ENCODE measurements at places on chromosomes 1 and 21.

- no peak overlapping the region for H3K27ac ChIP-seq
- no peaks in the 10 kb centered on the region for H3K27me3 ChIP-seq
- DNase-seq = no peak
- peaks cover 15% of the 10 kb centered on the region for H3K4me1 ChIP-seq
- H3K36me3 ChIP-seq = peaks cover 8% of the 10 kb centered on the region
- H3K4me3 ChIP-seq = no peak overlapping the region
Measured at GRCh38 chr1:236844499-236845271, 49.6 kb downstream of the MTR start.

GRCh38 chr1:110519125-110519810, at the start of gene KCNA10:
Gene KCNA10, minus strand, starts transcription at chr1:110519175. Its CDS starts 388 bp downstream, at chr1:110518787.
- no peak within 1 kb of the TSS for H3K27ac ChIP-seq
- H3K4me3 ChIP-seq = no peak within 1 kb of the TSS
- no peak for DNase-seq
- H3K27me3 ChIP-seq = peaks cover 13% of the 10 kb centered on the region

DNA sequence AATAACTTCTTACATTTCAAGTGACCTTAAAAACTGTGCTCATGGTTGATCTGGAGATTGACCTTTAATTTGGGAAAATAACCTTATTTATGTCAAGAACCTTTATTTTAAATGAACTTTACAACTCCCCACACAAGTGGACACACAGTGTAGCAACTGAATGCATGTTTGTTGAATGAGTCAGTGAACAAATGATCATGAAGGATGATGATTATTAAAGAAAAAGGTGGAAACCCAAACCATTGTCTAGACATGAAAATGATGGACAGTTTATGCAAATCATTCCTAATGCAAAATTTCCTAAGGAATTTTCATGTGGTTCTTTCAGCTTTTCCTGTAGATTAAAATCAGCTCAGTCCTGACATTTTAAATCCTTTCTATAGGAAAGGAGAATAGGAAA, 439.8 kb upstream of the RUNX1 start:
- no peak for DNase-seq
- H3K4me1 ChIP-seq = no peaks in the 10 kb centered on the region
- H3K4me3 ChIP-seq = no peak overlapping the region
- H3K36me3 ChIP-seq = no peaks in the 10 kb centered on the region

GRCh38 chr1:102191723-102192122, 195.0 kb upstream of the OLFM3 start:
- DNase-seq = peak; percentile 21
- H3K36me3 ChIP-seq = no peaks in the 10 kb centered on the region
- H3K4me3 ChIP-seq = no peak overlapping the region
- H3K27ac ChIP-seq = no peak overlapping the region
- H3K4me1 ChIP-seq = no peaks in the 10 kb centered on the region
- H3K27me3 ChIP-seq = no peaks in the 10 kb centered on the region

- H3K27ac ChIP-seq = no peak overlapping the region
- H3K4me3 ChIP-seq = no peak overlapping the region
- H3K27me3 ChIP-seq = peaks cover 94% of the 10 kb centered on the region
- peaks cover 29% of the 10 kb centered on the region for H3K4me1 ChIP-seq
- peak; percentile 6 for DNase-seq
Measured at GRCh38 chr1:3066250-3066711, 2.7 kb upstream of the PRDM16 start.

- H3K27me3 ChIP-seq = peaks cover 48% of the 10 kb centered on the region
- DNase-seq = peak; percentile 66
- peaks cover 35% of the 10 kb centered on the region for H3K4me1 ChIP-seq
- H3K27ac ChIP-seq = peak overlapping the region; percentile 38
- H3K4me3 ChIP-seq = peak overlapping the region; percentile 42
- no peaks in the 10 kb centered on the region for H3K36me3 ChIP-seq
Measured at GRCh38 chr1:9687120-9687873, 35.8 kb downstream of the PIK3CD start.

DNA sequence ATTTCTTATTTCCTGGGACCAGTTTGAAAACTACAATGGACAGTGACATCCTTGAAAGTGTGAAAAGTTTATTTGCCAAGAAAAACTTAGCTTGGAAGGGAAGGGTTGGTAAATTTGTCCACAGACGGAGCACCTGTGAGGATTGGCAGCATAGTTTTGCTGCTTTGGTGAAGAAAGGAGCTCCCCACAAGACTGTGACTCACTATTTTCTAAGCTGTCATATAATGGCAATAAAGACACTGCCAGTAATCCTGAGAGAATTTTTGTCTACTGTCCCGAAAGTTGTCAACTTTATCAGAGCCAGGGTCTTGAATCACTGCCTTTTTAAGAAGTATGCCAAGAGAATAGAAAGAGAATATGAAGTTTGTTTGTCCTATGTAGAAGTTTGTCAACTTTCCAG, 230.8 kb downstream of the NEGR1 start:
- H3K36me3 ChIP-seq = no peaks in the 10 kb centered on the region
- H3K4me1 ChIP-seq = peaks cover 4% of the 10 kb centered on the region
- H3K27me3 ChIP-seq = no peaks in the 10 kb centered on the region
- DNase-seq = no peak
- H3K4me3 ChIP-seq = no peak overlapping the region

DNA sequence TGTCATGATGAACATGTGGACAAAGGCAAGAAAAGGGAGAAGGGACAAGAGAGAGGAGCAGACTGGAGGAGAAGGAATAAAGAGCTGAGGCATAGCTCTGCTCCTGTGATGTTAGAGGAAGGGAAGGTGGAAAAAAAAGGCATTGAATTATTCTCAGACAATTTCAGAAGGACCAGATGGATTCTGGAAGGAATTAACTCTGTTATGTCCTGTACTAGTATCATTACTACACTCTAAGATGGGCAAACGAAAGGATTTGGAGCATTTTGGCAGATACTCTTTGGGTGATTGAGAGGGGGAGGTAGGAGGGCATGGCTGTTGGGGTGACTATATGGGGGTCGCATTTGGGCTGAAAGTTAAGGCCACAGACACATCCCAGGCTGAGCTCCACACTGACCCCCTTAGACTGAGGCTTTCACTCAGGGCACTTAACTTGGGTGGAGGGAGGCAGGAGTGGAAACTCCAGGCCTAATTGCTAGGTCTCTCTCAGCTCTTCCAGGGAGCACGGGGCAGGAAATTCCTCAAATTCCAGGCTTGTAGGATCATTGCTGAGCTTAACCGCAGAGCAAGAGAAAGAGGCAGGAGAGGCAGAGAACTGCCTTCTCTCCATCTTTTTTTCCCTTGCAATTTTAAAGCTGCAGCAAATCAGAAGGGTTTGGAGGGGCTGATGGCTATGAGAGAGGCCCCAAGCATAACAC, 25.9 kb downstream of the KIRREL1 start:
- H3K36me3 ChIP-seq = no peaks in the 10 kb centered on the region
- H3K4me3 ChIP-seq = no peak overlapping the region
- peak overlapping the region; percentile 91 for H3K27ac ChIP-seq
- peaks cover 62% of the 10 kb centered on the region for H3K4me1 ChIP-seq
- H3K27me3 ChIP-seq = no peaks in the 10 kb centered on the region

DNA sequence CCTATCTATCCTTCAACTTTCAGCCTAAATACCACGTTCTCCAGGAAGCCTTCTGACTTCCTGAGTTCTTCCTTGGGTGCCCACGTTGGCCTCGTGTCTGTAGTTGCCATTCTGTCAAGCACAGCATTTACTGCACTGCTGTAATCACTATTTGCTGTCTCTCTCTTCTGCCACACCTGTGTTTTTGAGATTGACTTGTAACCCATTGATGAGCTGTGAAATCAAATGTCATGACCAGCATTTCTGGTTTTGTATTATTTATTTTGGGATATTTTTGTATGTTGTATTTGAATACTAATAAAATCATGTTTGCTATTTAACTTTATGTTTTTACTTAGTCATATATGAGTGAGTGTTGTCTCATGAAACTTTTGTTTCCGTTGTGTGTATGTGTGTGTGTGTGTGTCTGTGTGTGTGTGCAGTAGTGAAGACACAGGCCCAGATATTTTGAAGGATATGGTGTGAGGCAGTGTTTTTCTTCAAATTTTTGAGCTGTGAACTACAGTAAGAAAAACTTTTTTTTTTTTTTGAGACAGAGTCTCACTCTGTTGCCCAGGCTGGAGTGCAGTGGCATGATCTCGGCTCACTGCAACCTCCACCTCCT, 126.2 kb upstream of the SERBP1 start:
- peak overlapping the region; percentile 8 for H3K27ac ChIP-seq
- peaks cover 22% of the 10 kb centered on the region for H3K4me1 ChIP-seq
- H3K27me3 ChIP-seq = no peaks in the 10 kb centered on the region

GRCh38 chr1:43711049-43711448, 3.7 kb downstream of the ST3GAL3 start:
- no peak for DNase-seq
- H3K4me3 ChIP-seq = no peak overlapping the region
- H3K4me1 ChIP-seq = peaks cover 13% of the 10 kb centered on the region
- no peaks in the 10 kb centered on the region for H3K27me3 ChIP-seq

DNA sequence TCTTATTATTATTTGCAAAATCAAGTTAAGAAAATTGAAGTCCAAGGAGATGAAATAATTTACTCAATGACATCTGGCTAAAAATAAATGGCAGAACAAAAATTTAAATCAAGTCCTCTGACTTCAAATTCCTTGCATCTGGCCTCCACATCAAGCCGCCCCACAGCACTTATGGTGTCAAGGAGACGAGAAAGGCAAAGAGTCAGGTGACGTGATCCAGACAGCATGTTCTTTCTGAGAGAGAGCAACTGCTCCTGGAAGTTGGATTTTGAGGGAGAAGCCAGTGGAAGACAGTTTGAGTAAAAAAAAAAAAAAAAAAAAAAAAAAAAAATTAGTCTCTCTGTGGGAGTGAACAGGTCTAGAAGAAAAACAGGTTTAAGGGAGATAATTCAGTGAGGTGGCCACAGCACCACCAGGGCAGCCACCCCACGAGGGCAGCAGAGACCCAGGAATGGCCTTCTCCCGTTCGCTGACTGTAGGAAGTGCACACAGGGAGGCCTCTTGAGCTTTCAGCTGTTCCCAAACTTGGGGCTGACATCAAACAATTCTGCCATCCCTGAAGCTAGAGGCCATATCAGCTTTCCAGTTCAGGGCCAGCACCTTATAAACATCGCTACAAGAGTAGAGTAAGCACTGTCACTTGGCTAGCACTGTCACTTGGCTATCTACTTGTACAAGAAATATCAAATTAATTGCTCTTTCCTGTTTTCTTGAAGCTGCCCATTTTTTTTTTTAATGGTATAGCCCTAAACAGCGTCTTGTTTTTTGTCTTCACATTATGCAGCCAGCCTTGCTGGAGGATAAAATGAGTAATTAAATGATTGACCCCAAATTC, 7.8 kb downstream of the C1orf162 start:
- no peak overlapping the region for H3K4me3 ChIP-seq
- no peaks in the 10 kb centered on the region for H3K27me3 ChIP-seq
- peaks cover 11% of the 10 kb centered on the region for H3K4me1 ChIP-seq

DNA sequence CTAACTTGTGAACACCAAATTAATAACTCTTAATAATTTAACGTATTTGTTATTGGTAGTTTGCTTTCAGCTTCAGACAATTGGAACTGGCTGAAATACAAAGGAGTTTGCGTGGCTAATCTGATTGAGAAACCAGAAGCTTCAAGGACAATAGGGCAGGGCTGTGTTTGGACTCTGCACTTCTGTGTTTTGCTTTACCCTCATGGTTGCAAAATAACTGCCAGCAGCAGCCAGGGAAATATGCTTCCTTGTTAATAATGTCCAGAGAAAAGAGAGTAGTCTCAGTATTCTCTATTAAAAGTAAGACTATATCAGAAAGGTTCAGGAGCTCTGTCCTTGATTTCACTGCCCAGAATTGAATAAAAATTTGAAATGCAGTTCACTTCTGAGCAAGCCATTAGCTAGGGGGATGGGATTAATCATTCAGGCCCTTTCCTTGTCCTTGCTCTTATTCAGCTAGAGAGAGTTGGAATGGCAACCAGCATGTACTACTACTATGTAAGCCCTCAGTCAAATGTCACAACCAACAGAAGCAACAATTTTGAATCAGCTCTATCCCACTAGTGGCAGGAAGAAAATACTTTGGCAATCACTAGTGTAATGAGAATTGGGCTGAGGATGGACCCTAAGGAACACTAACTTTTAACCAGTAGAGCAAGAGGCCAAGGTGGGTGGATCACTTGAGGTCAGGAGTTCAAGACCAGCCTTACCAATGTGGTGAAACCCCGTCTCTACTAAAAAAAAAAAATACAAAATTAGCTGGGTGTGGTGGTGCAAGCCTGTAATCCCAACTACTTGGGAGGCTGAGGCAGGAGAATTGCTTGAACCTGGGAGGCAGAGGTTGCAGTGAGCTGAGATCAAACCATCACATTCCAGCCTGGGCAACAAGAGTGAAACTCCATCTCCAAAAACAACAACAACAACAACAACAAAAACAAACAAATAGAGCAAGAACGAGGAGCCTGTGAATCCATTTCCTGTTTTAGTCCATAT, 76.8 kb downstream of the POU2F1 start:
- peak overlapping the region; percentile 76 for H3K27ac ChIP-seq
- peaks cover 35% of the 10 kb centered on the region for H3K4me1 ChIP-seq
- DNase-seq = peak; percentile 59
- H3K4me3 ChIP-seq = no peak overlapping the region
- H3K27me3 ChIP-seq = no peaks in the 10 kb centered on the region
- H3K36me3 ChIP-seq = no peaks in the 10 kb centered on the region

DNA sequence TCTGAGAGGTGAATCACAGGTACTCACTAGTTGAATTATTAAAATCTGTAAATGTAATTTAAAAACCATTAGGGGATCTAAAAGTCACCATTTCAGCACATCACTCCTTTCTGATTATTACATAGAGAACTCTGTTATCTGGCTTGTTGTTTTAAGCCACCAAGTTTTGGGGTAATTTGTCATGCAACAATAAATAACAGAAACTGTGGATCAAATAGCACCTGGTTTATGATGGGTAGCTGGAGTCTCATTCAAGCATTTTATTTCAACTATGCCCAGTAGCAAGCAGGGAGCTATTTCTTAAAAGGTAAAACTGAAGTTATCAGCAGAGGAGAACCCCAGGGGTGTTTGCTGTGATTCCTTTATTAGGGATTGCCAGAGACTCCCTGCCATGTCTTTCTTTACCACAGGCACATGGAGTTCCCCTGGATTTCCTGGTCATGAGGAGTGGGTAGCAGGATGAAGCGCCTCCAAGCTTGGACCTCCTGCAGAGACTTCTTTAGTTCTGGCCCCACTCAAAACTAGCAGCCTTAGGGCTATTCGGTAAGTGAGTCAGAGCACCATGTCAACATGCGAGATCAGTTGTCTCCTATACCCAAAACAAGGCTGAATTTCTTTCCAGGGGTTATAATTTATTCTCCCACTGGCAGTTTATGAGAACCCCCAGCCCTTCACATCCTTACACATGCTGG, 179.2 kb downstream of the GIPC2 start:
- H3K4me1 ChIP-seq = peaks cover 10% of the 10 kb centered on the region
- DNase-seq = no peak
- H3K27me3 ChIP-seq = no peaks in the 10 kb centered on the region
- H3K27ac ChIP-seq = no peak overlapping the region
- H3K4me3 ChIP-seq = no peak overlapping the region
- H3K36me3 ChIP-seq = no peaks in the 10 kb centered on the region
